Activated CD4-positive, alpha-beta T cell treated with anti-CD3 and anti-CD28 coated beads, Interleukin-2, amount 50 U/mL, for 4 hours (primary cell): ENCODE measurements at places on chromosomes 6 and 20.

DNA sequence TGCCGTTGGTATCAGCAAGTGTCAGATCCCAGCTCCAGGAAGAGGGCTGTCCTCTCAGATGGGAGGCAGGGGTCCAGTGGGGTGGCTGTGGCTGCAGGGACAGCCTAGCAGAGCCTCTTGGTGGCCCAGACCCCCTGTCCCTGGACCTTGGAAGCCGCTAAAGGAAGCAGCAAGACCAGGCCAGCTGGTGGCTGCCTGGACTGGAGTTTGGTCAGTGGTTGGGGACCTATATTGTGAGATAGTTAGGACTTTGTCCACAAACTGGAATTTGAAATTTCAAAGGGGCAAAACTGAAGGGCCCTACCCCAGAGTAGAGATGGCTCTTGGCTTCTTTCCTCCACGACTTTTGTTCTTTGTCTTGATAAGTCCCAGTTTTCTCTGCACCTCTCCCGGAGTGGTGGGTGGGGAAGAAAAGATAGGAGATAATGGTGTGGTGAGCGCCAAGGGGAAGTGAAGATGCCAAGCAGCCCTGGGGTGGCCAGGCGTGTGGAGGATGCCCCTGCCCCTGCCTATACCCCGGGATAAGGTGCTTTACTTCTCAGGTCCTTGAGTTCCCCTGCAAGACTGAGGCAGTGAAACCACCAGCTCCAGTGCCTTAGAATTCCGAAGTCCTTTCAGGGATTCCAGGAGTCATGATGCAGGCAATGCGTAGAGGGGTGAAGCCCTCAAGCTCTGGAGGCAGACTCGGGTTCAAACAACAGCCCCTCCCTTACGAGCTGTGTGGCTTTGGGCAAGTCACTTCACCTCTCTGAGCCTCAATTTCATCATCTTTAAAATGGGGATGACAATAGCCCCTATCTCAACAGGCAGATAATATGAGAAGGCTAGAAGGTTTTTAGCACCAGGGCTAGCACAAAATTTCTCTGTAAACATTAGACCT lies 40.2 kb downstream of the HNF4A start:
- no peak for DNase-seq

DNA sequence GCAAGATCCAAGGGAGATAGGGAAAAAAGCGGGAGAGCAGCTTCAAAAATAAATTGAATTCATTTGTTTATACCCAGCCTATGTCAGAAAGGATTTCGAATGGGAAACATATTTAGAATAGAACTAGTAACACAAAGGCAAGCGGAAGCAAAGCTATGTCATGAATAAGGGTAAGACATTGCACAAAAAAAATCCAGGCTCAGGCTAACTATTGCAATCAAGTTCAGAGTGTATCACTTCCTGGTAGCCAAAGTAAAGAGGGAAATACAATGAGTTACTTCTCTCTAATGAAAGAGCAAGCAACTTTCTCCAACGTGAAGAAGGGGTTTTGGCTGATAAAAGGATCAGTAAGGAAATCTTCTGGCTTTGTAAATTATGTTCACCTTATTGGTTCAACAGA lies 212.8 kb downstream of the ZMYND8 start:
- no peak for DNase-seq

- no peak for DNase-seq
Measured at GRCh38 chr6:162251257-162251656, 476.3 kb downstream of the PRKN start.

DNA sequence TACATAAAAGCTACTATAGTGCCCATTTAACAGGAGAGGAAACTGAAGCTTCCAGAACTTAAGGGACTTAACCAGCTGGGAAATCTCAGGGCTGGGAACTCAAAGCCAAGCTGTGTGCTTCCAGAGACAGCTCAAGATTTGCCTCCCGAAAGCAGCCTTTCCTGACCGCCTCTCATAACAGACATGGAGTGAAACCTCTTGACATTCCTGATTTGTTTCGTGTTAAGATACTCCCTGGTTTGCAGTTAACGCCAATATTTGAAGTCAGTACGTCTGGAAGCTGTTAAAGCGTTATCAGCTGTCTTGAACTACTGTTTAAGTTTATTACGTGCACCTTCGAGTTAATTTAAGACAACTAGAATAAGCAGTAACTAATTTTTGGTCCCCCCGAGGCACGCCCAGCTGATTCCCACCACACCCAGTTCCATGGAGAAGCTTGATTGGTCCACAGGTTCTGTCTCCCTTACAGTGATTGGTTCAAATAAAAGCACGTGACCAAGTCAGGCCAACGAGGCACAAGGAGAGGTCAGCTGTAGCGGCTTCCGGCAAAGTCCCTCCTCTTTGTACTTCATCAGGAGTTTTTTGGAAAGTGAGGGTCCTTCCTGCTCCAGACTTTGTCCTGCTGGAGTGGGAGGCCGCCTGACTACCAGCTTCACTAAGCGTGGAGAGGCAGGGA lies 8.9 kb upstream of the TCP11 start:
- no peak for DNase-seq

DNA sequence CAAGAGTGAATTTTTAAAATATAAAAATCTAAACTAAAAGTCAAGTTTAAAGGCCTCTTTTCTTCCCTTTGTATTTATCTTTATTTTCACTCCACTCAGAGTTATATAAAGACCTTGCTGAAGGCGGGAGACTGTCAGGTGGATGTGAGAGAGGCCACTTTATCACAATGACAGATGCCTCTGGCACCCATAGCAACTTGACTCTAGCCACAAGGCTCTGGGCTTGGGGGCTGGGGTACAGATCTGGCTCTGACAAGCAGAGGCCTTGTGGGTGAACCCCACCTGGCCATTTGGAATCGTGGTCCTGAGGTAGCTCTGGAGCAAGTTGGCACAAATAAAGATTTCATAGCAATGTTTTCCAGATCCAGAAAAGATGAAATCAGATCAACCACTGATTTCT lies 417.2 kb downstream of the RFPL4B start:
- DNase-seq: no peak

- DNase-seq: no peak
Measured at GRCh38 chr6:124131259-124131658, 327.6 kb downstream of the NKAIN2 start.

DNA sequence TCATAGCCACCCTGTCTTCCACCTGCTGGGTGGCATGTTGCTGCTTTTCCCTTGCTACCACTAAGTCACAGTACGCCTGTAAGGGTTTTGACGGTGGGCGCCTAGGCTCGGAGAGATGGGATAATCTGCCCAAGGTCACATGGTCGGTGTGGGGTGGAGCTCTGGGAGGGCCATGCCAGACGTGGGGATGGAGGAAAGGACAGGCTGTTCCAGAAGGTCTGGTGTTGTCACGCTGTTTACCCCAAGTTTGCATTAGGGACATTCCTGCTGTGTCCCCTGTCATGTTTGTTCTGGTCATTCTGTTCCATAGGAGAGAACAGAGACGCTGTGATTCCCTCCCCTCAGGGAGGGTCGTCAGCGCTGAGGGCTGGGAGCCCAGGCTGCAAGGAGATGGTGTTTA lies 16.1 kb downstream of the IP6K3 start:
- DNase-seq: no peak

DNA sequence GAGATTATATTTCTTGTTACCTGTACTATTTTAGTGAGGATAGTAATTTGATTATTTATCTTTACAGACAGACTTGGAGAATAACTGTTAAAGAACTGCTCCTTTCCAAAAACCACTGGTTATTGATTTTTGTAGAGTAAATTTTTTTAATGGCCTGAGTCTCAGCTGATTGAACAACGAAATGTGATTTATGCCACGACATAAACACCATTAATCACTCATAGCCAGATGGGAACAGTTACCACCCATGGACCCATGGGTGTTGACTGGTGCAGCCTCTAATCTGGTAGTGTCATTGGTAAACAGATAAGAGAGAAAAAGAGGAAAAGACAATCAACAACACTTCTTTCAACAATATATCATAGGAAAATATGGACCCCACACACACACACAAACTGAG lies 101.4 kb upstream of the BEND6 start:
- no peak for DNase-seq

DNA sequence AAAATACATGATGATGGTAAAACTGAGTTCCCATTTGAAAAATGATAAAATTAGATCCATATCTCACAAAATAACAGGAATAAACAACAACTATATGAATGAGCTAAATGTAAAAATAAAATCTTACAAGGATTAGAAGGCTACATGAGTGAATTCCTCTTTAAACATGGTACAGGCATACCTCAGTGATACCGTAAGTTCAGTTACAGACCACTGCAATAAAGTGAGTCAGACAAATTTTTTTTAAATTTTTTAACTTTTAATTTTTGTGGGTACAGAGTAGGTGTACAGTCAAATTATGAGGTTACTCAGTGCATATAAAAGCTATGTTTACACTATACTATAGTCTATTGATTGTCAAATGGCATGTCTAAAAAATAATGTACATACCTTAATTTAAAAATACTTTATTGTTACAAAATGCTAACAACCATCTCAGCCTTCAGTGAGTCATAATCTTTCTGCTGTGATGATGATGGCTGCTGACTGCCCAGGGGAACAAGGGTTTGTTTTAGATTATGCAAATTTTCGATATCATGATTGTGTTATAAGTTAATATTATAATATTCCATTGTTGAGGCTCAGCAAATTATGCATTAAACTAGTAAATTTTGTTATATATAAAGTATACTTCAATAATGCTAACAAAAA lies 222.8 kb upstream of the RUNX2 start:
- no peak for DNase-seq

GRCh38 chr6:143155681-143156080 lies 95.0 kb downstream of the AIG1 start:
- DNase-seq: no peak

DNA sequence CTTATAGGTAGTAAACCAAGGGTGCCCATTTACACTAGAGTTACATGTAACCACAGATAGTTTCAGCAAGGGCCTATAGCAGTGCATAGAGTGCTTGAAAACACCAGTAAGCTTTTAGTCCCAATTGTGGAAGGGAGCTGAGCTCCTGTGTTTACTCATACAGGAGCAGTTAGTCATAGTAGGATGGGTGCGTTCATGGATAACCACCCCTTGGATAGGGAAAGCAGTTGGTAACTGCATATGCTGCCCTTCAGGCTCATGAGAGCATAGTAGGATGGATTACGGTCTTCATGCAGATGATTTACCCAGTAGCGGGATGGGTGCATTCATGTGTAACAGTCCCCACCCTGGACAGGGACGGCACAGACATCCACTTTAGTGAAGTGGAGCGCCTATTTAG lies 45.1 kb downstream of the OR2B6 start:
- DNase-seq: no peak

DNA sequence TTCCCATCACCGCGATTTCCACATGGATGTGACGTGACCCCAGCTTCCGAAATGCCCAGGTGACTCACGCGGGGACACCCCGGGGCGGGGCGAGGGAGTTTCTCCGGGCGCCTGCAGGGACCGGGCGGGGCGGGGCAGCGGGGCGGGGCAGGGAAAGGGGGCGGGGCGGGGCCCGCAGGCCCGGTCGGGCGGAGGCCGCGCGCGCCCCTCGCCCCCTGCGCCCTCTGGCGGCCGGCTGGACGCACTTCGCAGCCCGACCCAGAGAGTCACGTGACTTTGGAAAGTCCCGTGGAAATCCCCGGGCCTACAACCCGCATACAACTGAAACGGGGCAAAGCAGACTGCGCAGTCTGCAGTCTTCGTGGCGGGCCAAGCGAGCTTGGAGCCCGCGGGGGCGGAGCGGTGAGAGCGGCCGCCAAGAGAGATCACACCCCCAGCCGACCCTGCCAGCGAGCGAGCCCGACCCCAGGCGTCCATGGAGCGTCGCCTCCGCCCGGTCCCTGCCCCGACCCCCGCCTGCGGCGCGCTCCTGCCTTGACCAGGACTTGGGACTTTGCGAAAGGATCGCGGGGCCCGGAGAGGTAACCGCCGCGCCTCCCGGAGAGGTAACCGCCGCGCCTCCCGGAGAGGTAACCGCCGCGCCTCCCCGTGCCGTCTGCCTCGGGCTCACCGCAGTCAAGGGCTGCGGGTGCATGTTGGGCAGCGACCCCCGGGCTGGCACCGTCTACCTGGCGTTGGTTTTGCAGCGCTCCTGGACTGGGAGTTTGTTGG lies at the start of gene TNFAIP3:
TNFAIP3 (plus strand) TSS at position 346 of the 771 bp plus-strand sequence. CDS start 3,969 bp downstream, outside the sequence.
- DNase-seq: peak; percentile 94

DNA sequence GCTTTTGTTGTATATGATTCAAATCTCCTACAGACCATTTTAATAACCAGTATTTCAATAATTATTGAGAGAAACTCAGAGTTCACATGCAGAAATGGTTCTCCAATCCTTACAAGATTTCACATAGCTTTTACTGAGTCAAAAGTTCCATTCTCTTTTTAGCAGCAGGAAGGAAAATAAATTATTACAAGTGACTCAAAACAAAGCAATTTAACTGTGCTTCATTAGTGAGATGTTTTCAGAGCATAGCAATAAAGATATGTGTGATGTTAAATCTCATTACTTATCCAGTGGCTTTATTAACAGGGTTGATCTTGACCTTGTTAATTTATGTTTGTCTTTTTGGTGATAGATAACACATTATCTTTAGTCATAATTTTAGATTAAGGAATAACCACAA lies 22.0 kb downstream of the KIF13A start:
- no peak for DNase-seq

GRCh38 chr6:35465646-35466045 lies 2.6 kb upstream of the RPL10A start:
- no peak for DNase-seq

DNA sequence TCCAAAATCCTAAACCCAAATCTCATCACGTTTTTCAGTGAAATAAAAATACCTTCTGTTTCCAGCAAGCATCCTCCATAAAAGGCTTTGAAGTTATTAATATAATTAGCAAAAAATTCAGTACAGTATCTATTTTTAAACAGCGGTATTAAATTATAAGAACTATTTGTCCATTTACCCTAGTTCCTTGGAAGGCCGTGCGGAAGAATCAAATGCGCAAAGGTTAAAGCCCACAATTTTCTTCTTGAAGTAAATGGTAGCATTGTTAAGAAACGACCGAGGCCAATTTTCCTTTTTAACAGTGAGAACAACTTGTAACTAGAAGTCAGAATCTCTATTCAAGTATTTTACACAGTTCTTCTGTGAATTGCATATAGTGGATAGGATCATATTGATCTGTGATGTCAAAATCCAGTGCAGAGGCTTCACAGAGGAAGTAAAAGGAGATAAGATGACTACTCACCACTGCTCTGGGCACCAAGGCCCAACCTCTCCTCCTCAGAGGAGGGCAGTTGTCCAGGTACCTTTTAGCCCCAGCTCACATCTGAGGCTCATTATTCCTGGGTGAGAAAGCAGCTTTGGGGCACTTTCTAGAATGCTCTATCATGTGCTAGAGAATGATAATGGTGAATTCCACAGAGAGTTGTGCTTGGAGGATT lies 36.3 kb downstream of the TNFAIP3 start:
- no peak for DNase-seq

GRCh38 chr6:116475141-116475540 lies 14.0 kb downstream of the CALHM6 start:
- DNase-seq: no peak

DNA sequence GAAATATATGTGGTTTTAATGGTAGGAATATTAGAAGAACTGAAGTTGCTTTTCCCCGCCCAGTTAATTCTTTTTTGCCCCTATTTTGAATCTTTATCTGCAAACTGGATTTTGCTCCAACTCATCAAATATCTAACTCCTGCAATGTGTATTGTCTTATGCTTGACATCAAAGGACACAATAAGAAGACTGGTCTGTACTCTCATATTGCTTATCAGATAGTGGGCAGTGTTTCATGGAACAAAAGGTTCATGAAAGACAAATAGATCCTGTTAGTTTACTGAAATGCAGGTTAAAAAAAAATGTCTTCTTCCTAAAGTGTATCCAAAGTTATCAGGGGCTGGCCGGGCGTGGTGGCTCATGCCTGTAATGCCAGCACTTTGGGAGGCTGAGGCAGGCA lies 27.7 kb upstream of the GTF3C6 start:
- DNase-seq: no peak

- no peak for DNase-seq
Measured at GRCh38 chr20:12175538-12175937, 257.8 kb downstream of the BTBD3 start.

GRCh38 chr6:43274916-43275597 lies 23.0 kb upstream of the SLC22A7 start:
- peak; percentile 28 for DNase-seq
